ENCODE measurements at places on chromosomes 3 and 15. TPM values are rescaled to one million over a fixed set of nuclear protein-coding genes. Genes with fewer than 3 reads are reported as not detected.

GRCh38 chr15:31256378-31257265 is 70.0 kb upstream of the KLF13 start:
- no peak overlapping the region for H3K27ac ChIP-seq
- H3K36me3 ChIP-seq = no peaks in the 10 kb centered on the region
- H3K27me3 ChIP-seq = no peaks in the 10 kb centered on the region

DNA sequence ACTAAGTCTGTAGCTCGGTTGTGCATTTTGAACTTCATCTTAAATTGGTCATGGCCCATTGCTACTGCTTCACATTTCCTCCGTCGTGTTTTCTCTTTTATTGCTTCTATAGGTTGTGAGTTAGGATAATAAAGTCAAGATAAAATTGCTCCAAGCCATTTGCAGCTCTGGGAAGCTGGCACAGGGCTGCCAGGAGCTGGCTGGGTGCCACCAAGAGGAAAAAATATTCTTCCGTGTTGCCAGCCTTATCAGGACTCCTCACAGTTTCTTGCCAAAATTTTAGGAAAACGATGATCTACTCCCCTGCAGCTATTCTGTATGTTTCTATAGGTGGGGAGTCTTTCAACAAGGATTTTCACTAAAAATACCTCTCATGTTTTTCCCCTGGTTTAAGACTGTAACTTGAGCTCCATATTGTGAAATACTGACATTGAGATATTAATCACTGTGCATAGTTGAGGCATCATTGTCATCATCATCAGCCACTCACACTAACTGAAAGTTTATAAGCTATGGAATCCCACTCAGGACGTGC is 55.4 kb upstream of the PIAS1 start:
- no peak for DNase-seq
- H3K4me3 ChIP-seq = no peak overlapping the region
- H3K36me3 ChIP-seq = no peaks in the 10 kb centered on the region
- H3K27ac ChIP-seq = peak overlapping the region; percentile 53
- H3K4me1 ChIP-seq = peaks cover 14% of the 10 kb centered on the region

DNA sequence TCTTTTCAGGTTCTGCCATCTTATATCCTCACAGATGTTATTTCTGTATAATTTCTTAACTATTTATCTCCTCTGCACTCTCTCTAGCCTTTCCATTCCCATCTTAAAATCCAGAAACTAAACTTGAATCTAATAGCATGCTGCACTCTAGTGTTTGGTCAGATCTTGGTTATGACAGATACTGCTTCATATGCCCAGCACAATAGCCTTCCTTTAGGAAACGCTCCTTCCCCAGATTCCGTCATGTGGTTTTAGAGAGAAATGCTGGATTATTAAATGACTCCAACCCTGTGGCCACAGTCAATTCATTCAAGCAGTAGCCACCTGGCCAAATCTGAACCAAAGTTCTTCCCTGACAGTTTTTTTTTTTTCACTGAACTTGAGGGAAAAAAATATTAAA is 19.4 kb downstream of the RASGRP1 start:
- H3K4me1 ChIP-seq = no peaks in the 10 kb centered on the region
- no peaks in the 10 kb centered on the region for H3K27me3 ChIP-seq
- no peak overlapping the region for H3K4me3 ChIP-seq
- no peak overlapping the region for H3K27ac ChIP-seq
- DNase-seq = no peak

- no peaks in the 10 kb centered on the region for H3K27me3 ChIP-seq
- H3K4me1 ChIP-seq = peaks cover 24% of the 10 kb centered on the region
- no peak for DNase-seq
- no peaks in the 10 kb centered on the region for H3K36me3 ChIP-seq
Observed at GRCh38 chr15:99014803-99015697, 7.5 kb upstream of the PGPEP1L start.

- no peaks in the 10 kb centered on the region for H3K36me3 ChIP-seq
- H3K4me1 ChIP-seq = no peaks in the 10 kb centered on the region
- no peak overlapping the region for H3K4me3 ChIP-seq
- DNase-seq = no peak
- no peak overlapping the region for H3K27ac ChIP-seq
- no peaks in the 10 kb centered on the region for H3K27me3 ChIP-seq
Observed at GRCh38 chr3:140917772-140918171, 23.9 kb upstream of the SLC25A36 start.

DNA sequence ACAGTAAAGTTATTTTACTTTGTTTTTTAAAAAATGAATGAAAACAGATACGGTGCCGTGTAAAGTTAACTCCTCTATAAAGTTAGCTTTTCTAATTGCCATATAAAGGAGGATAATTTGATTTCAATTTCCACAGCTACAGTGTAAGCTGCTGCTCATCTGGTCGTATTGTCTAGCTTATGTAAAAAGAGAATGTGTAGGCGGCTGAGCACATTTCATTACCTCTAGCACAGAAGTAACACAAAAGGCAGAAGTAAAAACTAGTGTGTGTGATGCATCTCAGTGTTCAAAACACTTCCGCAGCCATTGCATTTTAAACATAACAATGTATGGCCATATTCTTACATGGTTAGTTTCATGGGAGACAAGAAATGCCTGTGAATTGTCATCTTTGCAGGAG is 105.0 kb upstream of the P2RY1 start:
- no peaks in the 10 kb centered on the region for H3K4me1 ChIP-seq
- DNase-seq = no peak
- H3K36me3 ChIP-seq = no peaks in the 10 kb centered on the region
- no peak overlapping the region for H3K27ac ChIP-seq
- H3K27me3 ChIP-seq = no peaks in the 10 kb centered on the region

DNA sequence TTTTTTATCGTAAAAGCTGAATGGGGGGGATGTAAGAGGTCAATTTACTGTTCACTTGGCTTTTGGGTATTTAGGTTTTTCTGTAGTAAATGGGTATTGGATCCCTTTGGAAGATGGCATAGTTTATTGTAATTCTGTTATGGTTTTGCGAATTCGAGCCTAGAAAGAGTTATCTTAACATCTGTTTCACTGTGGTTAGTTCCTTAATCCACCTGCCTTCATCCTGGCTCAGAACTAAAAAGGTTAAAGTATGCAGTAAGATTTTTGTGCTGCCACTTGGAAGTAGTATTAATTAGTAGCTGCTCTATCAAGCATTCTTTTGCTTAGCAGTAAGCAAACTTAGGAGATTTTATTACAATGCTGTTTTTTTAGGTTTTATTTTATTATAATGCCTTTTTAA is 62.4 kb downstream of the ARIH1 start:
- DNase-seq = no peak
- no peak overlapping the region for H3K4me3 ChIP-seq

DNA sequence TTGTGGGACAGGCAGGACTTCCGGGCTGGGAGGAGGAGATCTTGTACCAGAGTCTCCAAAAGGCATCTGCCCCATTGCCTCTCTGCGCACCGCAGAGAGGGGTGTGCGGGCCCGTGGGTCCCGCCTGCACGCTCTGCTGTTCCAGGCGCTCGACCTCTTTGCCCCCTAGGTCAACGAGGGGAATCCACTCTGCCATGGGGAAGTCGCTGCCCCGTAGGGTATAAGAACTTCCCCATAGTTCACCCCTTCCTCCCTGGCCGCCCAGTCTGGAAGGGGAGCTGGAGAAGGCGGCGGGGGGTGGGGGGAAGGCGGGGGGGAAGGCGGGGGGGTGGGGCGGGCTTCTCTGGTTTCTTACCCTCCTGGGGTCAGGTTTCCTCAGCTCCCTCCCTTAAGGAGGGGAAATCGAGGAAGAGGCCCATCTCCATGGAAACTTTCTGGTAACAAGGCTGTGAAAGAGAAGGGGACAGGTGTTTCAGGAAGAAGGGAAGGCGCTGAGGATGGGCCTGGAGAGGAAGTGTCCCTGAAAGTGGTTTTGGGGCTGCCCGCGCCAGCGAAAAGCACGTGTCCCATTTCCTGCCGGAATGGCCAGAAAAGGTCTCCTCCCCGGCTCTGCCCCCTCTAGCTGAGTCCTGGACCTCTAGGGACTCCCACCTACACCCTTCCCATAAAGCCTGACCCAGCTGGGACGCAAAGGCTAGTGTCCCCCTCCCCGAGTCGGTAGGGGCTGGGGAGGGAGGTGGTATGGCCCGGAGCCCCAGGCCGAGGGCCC is 27.5 kb downstream of the NR1I2 start:
- peaks cover 9% of the 10 kb centered on the region for H3K4me1 ChIP-seq
- H3K4me3 ChIP-seq = peak overlapping the region; percentile 54
- no peaks in the 10 kb centered on the region for H3K27me3 ChIP-seq
- H3K27ac ChIP-seq = no peak overlapping the region

- DNase-seq = no peak
- H3K4me1 ChIP-seq = no peaks in the 10 kb centered on the region
- H3K4me3 ChIP-seq = no peak overlapping the region
- no peaks in the 10 kb centered on the region for H3K36me3 ChIP-seq
- no peaks in the 10 kb centered on the region for H3K27me3 ChIP-seq
Observed at GRCh38 chr3:63151897-63152296, 126.2 kb upstream of the SYNPR start.

DNA sequence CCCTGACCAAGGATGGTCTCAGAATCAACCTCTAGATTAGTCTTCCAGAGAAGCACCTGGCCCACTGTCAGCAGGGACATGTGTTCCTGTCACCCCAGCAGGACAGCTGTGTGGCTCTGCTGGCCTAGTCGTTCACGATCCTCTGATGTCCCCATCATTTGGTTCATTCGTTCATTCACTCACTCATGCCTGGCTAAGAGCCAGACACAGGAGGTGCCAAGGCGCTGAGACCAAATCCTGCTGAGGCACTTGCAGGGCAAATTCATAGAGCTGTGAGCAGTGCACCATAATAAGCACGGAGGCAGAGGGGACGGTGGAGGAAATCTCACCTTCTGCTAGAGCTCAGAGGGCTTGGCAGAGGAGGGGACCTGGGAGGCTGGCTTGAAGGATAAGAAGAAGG is 49.9 kb upstream of the FGD5 start:
- no peaks in the 10 kb centered on the region for H3K27me3 ChIP-seq
- H3K27ac ChIP-seq = no peak overlapping the region
- H3K4me1 ChIP-seq = no peaks in the 10 kb centered on the region
- no peak overlapping the region for H3K4me3 ChIP-seq
- DNase-seq = peak; percentile 72
- H3K36me3 ChIP-seq = no peaks in the 10 kb centered on the region

DNA sequence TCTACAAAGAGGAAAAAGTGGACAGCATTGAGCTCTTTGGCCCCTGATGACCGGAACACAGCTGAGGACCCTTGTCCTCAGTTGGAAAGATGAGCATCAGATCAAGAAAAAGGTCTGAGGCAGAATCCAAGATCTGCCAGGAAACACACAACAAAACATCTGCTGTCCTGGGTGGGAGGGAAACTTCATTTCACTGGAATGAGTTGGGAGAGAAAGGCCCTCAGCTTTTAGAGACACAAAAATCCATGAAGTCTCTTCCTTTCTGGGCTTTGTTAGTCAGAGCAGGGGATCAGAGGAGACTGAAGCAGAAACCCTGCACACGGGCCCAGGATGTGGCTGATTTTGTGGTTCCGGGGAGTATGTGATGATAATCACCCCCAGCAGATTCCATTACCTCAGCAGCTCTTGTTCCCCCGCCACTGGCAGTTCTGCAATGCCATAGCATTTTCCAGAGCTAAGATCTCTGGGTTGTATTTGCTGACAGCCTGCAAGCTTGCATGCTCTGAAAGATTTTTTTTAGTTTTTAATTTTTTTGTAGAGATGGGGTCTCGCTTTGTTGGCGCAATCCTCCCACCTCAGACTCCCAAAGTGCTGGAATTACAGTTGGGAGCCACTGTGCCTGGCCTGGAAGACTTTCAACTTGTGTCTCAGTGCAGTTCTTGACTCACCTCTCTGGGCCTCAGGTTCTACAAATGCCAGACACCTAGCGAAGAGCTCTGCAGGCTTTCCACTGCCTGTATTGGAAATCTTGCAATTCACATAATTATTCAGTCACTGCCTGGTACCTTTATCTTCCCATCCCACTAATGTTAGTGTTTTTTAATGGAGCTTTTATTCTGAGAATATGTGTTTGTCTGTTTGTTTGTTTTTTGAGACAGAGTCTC is 5.8 kb upstream of the TATDN2 start:
- no peak overlapping the region for H3K27ac ChIP-seq
- DNase-seq = no peak
- no peaks in the 10 kb centered on the region for H3K27me3 ChIP-seq
- H3K36me3 ChIP-seq = peaks cover 10% of the 10 kb centered on the region
- H3K4me1 ChIP-seq = peaks cover under 1% of the 10 kb centered on the region
- H3K4me3 ChIP-seq = no peak overlapping the region

DNA sequence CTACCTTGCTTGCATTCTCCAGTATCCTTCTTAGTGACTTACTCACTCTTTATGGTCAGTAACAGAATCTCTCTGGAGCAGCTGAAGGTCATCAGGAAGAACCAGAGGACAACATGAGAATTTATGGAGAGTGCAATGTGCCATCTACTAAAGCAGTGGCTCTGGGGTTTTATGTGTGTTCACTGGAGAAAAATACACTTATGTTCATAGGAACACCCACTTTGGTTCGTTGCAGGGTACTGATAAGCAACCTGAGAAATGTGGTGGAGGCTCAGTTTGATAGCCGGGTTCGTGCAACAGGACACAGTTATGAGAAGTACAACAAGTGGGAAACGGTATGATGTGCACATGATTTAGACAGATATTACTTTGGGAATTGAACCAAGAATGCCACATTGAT is 12.8 kb downstream of the CPB1 start:
- no peak for DNase-seq
- H3K27me3 ChIP-seq = no peaks in the 10 kb centered on the region
- H3K36me3 ChIP-seq = no peaks in the 10 kb centered on the region

- H3K27me3 ChIP-seq = no peaks in the 10 kb centered on the region
- no peaks in the 10 kb centered on the region for H3K36me3 ChIP-seq
- H3K4me3 ChIP-seq = no peak overlapping the region
- no peak overlapping the region for H3K27ac ChIP-seq
Observed at GRCh38 chr3:80697291-80697690, 929.5 kb upstream of the ROBO1 start.

- H3K4me1 ChIP-seq = no peaks in the 10 kb centered on the region
- no peak overlapping the region for H3K4me3 ChIP-seq
- no peak for DNase-seq
Observed at GRCh38 chr3:60399861-60400845, 851.1 kb downstream of the FHIT start.

DNA sequence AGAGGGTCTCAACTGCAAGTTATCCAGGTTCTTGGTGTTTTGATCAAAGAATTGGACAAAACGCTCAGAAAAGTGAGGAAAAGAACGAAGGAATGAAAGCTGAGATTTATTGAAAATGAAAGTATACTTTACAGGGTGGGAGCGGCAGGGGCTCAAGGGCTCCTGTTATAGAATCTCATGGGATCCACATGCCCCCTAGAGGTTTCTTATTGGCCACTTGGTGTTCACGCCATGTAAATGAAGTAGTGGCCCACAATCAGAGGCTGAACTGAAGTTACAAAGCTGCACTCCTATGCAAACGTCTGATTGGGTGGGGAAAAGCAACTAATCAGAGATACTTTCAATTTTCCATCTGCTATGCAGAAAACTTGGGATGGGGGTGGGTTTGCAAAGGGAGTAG is 216.7 kb downstream of the PTPRG start:
- H3K27ac ChIP-seq = no peak overlapping the region
- H3K4me1 ChIP-seq = peaks cover 36% of the 10 kb centered on the region
- H3K36me3 ChIP-seq = no peaks in the 10 kb centered on the region
- DNase-seq = no peak
- H3K4me3 ChIP-seq = no peak overlapping the region

The SLC9A9 gene
- total RNA-seq = 30.7 TPM

The FAH gene
- total RNA-seq = 27.3 TPM

The ZDHHC19 gene
- total RNA-seq = not detected

The IL17RB gene
- not detected for total RNA-seq

The FSTL1 gene
- total RNA-seq = 387 TPM

The HACL1 gene
- 8.1 TPM for total RNA-seq

The FGD5 gene
- total RNA-seq = 16.2 TPM

The REC114 gene
- total RNA-seq = not detected

The LRRC58 gene
- total RNA-seq = 25.0 TPM

The WNT7A gene
- not detected for total RNA-seq

The FRMD5 gene
- 0.49 TPM for total RNA-seq

The SAMMSON gene
- total RNA-seq = not detected

The GP9 gene
- not detected for total RNA-seq

Measured in vagina (tissue), 2 donors.